ENCODE measurements at places on chromosomes 12 and 14.

GRCh38 chr12:28367993-28368392 lies 177.7 kb downstream of the CCDC91 start:
- DNase-seq = no peak

GRCh38 chr14:54695196-54695595 lies 128.3 kb downstream of the SAMD4A start:
- DNase-seq = no peak

- no peak for DNase-seq
Observed at GRCh38 chr14:49991491-49991890, 98.6 kb downstream of the ARF6 start.

DNA sequence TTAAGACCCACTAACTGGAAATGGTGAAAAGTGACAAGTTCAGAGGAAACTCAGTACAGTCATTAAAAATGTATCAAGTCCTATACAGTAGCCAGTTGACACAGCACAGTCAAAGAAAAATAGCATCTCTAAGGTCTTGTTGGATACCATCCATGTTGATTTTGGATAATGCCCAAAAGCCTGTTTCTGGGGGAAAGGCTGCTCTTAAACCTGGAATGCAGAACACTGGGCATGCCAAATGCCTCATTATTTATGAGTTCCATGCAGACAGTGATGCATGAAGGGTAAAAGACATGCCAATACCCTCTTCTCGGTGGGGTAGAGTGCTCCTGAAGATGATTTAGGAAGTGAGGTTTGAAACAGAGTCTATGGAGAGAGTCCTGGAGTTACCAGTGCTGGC lies 29.6 kb downstream of the KCNK13 start:
- DNase-seq = peak; percentile 77

GRCh38 chr14:83470466-83470865 lies 1936.8 kb upstream of the SEL1L start:
- peak; percentile 26 for DNase-seq

GRCh38 chr14:69657950-69658355 lies 46.6 kb downstream of the SUSD6 start:
- DNase-seq = peak; percentile 37

DNA sequence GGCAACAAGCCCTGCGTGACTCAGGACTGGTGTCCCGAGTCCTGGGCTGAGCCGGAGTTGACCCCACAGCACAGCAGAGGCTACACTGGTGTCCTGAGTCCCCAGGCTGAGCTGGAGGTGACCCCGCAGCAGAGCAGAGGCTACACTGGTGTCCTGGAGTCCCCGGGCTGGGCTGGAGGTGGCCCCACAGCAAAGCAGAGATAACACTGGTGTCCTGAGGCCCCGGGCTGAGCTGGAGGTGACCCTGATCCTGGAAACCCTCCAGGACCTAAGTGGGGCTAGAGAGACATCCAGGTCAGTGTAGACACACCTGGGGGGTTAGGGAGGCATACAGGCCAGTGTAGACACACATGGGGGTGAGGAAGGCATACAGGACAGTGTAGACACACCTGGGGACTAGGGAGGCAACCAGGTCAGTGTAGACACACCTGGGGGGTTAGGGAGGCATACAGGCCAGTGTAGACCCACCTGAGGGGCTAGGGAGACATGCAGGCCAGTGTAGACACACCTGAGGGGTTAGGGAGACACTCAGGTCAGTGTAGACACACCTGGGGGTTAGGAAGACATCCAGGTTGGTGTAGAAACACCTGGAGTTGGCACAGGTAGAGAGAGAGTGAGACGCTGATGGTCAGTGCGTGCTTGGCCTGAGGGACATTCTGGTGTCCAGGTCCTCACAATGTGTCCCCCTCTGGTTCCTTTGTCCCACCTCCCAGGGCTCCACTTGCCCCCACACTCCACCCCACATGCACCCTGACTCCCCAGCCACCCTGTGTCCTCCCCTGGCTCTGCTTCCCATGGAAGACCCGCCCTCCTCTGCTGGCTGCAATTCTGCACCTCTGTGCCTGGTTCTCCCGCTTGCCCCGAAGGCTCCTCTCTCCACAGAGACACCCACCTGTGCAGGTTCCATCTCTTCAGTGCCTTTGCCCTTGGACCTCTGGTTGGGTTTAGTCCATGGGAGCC lies 321.6 kb upstream of the SFSWAP start:
- no peak for DNase-seq

DNA sequence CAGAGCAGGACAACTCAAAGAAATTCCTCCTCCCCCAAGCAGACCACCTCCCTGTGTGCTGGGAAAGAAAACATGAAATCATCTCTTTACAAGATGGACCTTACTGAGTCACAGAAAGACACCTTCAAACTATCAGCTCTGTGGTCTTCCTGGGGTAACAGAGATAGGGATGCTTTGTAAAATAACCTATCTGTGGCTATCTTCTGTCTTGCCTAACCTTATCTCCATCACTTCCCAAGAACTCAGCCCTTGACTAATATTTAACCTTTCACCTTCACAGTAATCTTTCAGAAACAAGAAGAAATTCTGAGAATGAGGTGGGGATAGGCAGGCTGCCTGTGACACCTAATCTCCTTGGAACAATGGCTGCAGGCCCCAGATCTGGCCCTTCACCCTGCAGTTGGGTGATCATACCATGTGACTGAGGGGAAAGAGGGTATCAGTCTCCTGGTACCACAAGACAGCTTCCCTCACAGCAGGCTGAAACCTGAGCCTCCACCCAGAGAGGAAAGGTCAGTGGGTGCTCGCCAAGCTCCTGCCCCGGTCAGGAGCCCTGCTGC lies 27.4 kb upstream of the CEBPE start:
- no peak for DNase-seq

GRCh38 chr12:111181143-111181726 lies 187.7 kb downstream of the PHETA1 start:
- DNase-seq = no peak

GRCh38 chr12:11578461-11578993 lies 70.9 kb upstream of the ETV6 start:
- no peak for DNase-seq

DNA sequence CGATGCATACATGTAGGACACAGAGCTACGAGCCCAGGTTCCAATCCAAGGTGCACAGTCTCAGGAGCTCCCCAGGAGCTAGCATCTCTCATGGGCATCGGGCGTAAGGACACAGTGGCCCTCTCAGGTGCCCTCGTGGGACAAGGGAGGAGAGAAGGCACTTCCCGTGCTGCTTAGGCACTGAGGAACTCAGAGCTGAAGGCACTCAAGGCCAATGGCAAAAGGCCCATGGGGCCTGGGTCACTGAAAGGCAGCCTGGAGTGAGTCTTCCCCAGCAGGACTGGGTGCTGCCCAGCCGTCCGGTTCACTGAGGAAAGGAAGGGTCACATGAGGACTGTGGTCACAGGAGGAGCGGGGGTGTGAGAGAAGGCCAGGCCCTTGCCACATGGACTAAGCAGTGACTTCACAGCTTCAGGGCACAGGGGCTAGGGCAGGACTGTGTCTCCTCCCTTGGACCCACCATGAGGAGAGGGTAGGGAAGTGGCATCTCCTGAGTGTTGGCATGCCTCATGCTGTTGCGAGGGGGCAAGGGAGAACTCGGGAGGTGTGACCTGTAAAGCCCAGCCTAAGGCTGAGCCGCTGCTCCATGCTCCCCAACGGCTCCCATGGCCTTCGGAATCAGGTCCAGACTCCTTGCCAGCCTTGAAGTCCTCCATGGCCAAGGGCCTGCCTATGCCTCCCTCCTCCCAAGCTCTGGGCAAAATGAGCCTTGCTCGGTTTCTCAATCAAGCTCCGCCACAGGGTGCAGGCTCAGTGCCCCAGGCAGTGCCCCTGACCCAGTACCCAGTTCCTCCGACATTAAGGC lies 51.8 kb downstream of the CHGA start:
- no peak for DNase-seq

DNA sequence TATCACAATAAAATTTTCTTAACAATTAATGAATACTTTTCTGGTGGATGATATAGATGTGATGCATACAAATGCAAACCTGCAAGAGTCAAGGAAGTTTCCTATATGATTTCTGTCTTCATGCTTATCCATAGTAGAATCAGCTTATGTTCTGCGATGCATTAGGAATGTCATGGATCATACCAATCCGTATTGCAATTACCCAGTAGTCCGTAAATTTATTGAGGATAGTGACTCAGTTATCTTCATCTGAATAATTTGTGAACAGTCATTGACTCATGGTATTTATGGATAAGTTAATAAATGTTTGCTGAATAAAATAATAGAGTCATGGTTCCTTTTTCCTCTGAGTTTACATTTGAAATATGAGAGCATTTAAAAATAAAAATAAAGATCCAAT lies 483.4 kb downstream of the LRFN5 start:
- DNase-seq = no peak

DNA sequence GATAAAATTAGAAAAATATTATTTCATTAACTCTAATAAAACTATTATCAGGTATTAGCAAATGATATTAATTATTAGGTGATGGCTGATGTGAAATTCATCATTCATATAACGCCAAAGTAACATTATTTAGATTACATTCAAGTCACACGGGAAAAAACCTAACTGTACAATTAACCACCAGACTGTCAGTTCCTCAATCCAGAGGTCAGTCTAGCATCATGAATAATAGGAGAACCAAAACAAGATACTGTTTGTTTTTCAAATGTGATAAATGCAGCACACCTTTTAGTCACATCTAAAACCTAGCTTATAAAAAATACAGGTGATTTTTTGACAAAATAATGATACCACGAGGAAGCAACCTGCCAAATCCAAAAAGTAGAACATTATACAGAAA lies 19.6 kb downstream of the SENP1 start:
- DNase-seq = no peak

DNA sequence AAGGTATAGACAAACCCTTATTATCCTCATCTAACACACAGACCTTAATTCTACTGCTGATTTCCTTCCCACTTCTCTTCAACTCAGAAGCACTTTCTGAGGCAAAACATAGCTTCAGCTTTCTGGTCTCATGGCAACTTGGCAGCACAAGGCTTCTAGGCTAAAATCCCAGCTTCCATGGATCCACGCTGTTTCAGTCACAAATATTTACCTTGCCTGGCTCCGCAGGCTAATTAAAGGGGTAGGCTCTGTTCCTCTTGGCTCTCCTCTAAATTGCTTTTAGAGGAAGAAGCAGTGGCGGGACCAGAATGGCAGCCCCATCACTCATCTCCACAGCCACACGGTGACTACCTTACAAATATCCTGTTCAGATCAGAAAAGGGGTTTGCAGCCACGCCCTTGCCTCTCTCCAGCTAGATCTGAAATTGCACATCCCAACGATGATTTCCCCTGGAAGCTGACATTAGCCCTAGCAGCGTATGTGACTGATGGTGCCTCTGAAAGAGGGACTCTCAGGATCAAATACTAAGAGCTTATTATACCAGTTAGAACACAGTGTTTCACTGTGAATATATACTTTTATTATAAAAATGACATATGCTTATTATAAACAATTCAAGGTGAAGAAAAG lies 221.5 kb upstream of the NUDT4 start:
- DNase-seq = no peak

DNA sequence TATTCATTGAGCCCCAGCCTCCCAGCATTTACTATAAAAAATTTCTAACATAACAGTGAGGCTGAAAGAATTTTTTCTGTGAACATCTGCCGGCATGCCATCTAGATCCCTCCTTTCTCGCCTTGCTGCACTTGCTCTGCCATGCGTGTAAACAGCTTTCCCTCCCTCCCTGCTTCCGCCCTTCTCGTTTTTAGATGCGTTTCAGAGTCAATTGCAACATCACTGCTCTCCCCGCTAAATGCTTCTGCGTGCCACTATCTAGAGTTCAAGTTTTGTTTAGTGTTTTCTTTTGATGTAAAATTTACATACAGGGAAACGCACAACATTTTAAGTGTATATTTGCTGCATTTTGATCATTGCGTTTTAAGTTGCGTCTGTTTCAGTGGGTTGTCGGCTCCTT lies 83.6 kb downstream of the CCDC92 start:
- DNase-seq = no peak

DNA sequence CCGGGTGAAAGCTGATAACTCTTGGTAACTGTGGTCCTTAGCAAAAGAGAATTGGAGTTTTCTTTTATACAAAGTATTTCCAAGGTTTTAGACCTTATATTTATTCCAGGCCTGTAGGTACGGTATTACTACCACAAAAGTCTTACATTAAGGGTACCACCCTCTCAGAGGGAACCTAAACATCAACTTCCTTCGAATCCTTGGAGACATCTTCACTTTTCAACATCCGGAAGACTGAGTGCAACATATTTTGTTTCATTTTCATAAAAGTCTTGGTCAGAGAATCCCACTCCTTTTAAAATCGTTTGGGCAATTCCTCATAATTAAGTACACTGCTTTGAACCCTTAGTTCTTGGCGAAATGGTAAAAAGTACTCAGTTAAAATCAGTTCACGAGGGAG lies 1.2 kb downstream of the CNOT2 start:
- DNase-seq = peak; percentile 9

DNA sequence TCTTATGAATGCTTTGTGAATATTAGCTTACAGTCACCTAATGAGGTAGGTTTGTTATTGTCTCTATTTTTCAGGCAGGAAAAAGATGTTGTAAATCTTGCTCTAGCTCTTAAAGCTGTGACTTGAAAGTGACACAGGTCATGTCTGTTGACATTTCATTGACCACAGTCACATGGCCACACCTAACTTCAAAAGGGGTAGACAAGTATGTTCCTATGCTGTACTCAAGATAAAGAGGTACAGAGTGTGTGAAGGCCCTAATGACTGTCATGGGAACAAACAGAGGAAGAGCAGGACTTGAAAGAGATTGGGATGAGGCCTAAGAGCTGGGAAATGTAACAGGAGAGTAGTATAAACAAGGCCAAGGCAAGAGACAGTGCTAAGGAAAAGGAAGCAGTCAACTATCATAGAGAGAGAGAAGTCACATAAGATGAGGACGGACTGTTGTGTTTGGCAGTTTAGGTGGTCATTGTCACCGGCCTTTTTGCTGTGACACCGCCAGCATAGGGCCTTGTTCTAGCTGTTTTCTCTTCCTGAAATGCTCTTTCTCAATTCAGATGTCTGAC lies 181.0 kb downstream of the CFAP54 start:
- no peak for DNase-seq

All from fibroblast of skin of back (primary cell).